Spinal cord (tissue), 10 donors: ENCODE measurements at places on chromosomes 1 and 21. TPM values are rescaled to one million over a fixed set of nuclear protein-coding genes. Genes with fewer than 3 reads are reported as not detected.

Gene ASTN1
- 91.1 TPM for polyA plus RNA-seq

Gene CHD5
- polyA plus RNA-seq, result 51.1 TPM

Gene PRAMEF2
- not detected for polyA plus RNA-seq

Gene OR2T2
- not detected for polyA plus RNA-seq

Gene ILDR2
- polyA plus RNA-seq, result 22.2 TPM
